ENCODE measurements at places on chromosomes 4 and X. TPM values are rescaled to one million over a fixed set of nuclear protein-coding genes. Genes with fewer than 3 reads are reported as not detected.

DNA sequence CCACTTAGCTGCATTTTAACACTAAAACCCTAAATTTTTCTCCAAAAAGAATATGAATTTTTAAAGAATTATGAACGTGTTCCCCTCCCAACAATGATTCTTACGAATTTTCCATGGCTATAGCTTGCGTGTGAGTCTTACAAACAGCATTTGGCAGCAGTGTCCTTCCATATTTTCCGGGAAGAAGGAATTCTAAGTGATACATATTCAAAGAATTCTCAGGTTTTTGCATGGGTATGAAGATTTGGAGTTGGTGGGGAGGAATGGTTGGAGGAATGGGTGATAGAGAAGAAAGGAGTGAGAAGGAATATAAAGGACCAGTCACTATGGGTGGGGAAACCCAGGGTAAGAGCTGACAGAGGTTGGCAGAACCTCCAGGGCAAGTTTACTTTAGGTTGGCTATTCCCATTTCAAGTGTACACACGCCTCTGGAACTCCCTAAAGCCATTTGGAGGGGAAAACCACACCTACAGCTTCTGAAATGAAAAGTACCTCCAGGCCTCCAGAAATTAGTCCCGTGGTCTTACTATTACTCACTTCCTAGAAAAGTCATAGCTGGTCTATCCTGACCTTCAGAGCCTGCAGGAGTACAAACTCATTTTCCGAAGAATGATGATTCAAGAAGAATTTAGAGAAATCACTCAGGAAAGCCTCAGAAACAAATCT is 420.8 kb upstream of the DIPK2B start:
- H3K36me3 ChIP-seq, result no peaks in the 10 kb centered on the region
- no peak for DNase-seq
- H3K4me3 ChIP-seq, result no peak overlapping the region
- peaks cover 25% of the 10 kb centered on the region for H3K4me1 ChIP-seq

GRCh38 chr4:177322881-177323280 is 13.2 kb downstream of the NEIL3 start:
- no peak for DNase-seq
- no peaks in the 10 kb centered on the region for H3K27me3 ChIP-seq
- H3K36me3 ChIP-seq, result peaks cover 35% of the 10 kb centered on the region
- H3K4me3 ChIP-seq, result no peak overlapping the region
- H3K4me1 ChIP-seq, result peaks cover 7% of the 10 kb centered on the region

GRCh38 chr4:109434007-109434971 is 674 bp downstream of the SEC24B start:
- peaks cover 2% of the 10 kb centered on the region for H3K36me3 ChIP-seq
- H3K27ac ChIP-seq, result no peak overlapping the region
- peaks cover 52% of the 10 kb centered on the region for H3K4me1 ChIP-seq
- H3K27me3 ChIP-seq, result no peaks in the 10 kb centered on the region
- peak; percentile 30 for DNase-seq

The ACSL4 gene
- total RNA-seq, result 57.7 TPM

- H3K4me1 ChIP-seq, result peaks cover 15% of the 10 kb centered on the region
- DNase-seq, result no peak
Observed at GRCh38 chr4:3338321-3338838, 45.6 kb downstream of the RGS12 start.

DNA sequence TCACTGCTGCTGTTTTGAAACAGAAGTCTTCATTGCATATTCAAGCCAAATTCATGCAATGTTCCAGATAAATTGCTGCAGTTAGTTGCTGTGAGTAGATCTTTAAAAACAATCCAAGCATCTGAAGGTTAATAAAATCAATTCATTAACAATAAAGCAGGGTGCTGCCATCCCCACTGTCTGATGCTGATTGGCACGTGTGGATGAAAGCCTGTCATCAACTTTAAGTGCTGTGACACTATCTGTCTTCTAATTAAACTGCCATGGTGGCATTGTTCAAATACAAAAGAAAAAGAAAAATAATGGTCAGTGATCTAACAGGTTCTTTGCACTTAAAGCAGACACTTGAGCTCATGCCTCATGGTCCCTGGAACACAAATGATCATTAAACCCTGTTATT is 63.0 kb upstream of the MND1 start:
- H3K36me3 ChIP-seq, result peaks cover 29% of the 10 kb centered on the region
- no peak overlapping the region for H3K4me3 ChIP-seq
- H3K27ac ChIP-seq, result peak overlapping the region; percentile 87
- H3K27me3 ChIP-seq, result no peaks in the 10 kb centered on the region

DNA sequence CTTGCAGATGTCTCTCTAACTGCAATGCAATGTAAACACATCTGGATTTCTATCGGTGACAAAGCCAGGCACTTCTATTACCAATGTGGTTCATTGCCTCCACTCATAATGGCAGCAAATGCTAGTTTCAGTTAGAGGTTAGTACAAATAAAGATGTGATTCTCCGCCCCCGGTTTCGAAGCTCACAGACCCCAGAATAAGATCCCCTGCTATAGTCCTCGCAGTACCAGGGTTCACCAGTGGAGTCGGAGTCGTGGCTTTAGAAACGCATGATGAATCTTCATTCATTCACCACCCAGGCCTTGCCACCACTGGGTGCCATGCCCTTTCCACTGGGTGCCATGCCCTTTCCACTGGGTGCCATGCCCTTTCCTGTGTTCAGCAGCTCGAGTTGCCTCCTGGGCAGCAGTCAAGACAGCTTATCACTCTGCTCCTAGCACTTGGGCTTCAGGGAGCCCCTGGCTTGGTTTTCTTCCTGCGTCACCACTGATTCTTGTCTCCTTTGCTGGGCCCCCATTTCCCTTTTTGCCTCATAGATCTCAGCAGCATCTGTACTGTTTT is 3.5 kb upstream of the NAA10 start:
- H3K36me3 ChIP-seq, result no peaks in the 10 kb centered on the region
- peaks cover 21% of the 10 kb centered on the region for H3K4me1 ChIP-seq
- no peak for DNase-seq
- H3K4me3 ChIP-seq, result no peak overlapping the region
- H3K27me3 ChIP-seq, result no peaks in the 10 kb centered on the region

GRCh38 chr4:162163892-162164759 is at the start of gene FSTL5:
TSS of gene FSTL5 (minus strand) at chr4:162164000. CDS start at chr4:162111396, 52,604 bp downstream.
- no peaks in the 10 kb centered on the region for H3K27me3 ChIP-seq
- H3K27ac ChIP-seq, result peak within 1 kb of the TSS; percentile 98
- DNase-seq, result peak; percentile 98
- peak within 1 kb of the TSS; percentile 100 for H3K4me3 ChIP-seq

DNA sequence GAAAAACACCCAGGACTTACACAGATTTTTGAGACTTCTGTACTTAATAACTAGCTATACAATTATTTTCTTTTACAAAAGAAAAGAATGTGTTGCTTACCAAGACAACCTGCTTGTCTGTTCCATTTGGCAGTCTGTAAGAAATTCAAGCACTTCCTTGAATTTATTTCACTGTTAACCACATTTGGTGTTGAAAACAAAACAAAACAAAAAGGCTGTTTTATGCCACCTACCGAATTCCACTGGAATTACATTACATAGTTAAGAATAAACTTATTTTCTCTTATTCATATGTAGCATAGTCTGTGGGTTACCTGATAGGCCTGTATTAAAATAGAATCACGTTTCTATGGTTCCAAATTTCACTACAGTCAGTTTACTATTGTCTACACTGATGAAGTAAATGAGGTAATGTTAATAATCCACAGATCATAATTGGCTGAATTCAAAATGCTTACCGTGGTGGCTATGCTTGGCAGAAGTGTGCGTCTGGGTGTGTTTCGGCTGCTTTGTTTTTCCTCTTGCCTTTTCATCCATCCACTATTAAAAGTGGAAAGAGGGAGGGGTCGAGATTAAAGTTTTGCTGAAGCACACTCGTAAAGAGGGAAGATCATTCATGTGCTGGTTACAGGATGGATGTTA is at the start of gene TLR1:
TSS of gene TLR1 (minus strand) at position 138 of the 642 bp plus-strand sequence. CDS start 5,960 bp downstream, outside the sequence.
- DNase-seq, result no peak
- peaks cover 16% of the 10 kb centered on the region for H3K36me3 ChIP-seq
- H3K27ac ChIP-seq, result peak within 1 kb of the TSS; percentile 30
- H3K27me3 ChIP-seq, result no peaks in the 10 kb centered on the region
- H3K4me1 ChIP-seq, result no peaks in the 10 kb centered on the region
- H3K4me3 ChIP-seq, result no peak within 1 kb of the TSS
